ENCODE measurements at places on chromosomes 2 and 18. TPM values are rescaled to one million over a fixed set of nuclear protein-coding genes. Genes with fewer than 3 reads are reported as not detected.

DNA sequence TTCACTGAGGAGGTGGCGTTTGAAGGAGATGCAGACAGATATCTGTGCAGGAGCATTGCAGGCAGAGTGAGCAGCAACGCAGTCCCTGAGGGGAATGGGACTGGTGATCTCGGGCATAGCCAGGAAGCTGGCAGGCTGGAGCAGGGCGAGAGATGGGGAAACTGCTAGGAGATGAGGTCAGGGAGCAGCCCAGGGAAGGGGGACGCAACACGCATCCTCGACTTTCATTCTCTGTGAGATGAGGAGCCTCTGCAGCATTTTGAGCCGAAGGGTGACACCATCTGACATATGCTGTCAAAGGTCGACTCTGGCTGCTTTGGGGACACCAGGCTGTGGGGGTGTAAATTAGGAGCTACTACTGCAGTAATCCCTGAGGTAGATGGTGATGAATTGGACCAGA lies 4.3 kb upstream of the CHRNA1 start:
- DNase-seq = no peak
- no peak overlapping the region for H3K27ac ChIP-seq

DNA sequence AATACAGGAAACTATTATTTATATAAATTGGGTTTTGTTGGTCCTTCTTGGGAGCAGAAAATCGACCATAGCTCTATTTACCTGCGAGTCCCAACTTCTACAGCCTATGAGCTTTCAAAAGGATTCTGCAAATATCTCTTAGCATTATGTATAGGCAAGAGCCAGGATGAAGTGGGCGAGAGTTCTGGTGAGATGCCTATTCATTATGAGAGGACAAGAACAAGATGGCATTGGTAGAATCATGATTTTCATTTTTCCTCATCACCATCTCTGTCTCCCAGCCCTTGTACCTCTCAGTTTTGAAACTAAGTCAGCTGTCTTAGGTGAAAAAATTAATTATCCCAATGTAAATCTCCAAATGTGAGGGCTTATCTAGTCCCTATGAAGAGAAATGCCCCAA lies 25.0 kb downstream of the WIPF1 start:
- no peak overlapping the region for H3K4me3 ChIP-seq
- H3K27me3 ChIP-seq = no peaks in the 10 kb centered on the region
- peaks cover 56% of the 10 kb centered on the region for H3K4me1 ChIP-seq

GRCh38 chr2:147420947-147421675 lies 423.7 kb upstream of the ACVR2A start:
- no peak overlapping the region for H3K27ac ChIP-seq
- no peaks in the 10 kb centered on the region for H3K36me3 ChIP-seq
- H3K4me1 ChIP-seq = no peaks in the 10 kb centered on the region
- DNase-seq = no peak
- peaks cover 14% of the 10 kb centered on the region for H3K27me3 ChIP-seq

- no peak for DNase-seq
- no peak overlapping the region for H3K4me3 ChIP-seq
- no peak overlapping the region for H3K27ac ChIP-seq
- H3K36me3 ChIP-seq = no peaks in the 10 kb centered on the region
- no peaks in the 10 kb centered on the region for H3K27me3 ChIP-seq
- H3K4me1 ChIP-seq = no peaks in the 10 kb centered on the region
Measured at GRCh38 chr2:71780162-71780561, 326.8 kb downstream of the DYSF start.

DNA sequence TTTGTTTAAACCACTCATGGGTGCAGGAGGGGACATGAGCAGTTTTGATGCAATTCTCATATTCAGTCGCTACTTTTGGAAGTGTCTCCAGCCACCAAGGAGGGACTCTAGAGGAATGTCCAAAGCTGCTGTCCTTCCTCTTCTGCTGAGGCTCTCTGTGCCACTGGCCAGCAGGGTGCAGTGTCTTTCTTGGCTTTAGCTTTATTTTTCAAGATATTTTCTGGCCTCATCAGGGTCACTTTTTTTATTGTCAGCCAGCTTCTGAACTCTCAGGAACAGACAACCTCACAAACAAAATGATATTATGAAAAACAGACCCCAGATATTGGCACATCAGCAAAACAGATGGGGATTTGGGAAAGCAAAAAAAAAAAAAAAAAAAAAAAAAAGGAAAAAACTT lies 289.3 kb upstream of the ZSWIM2 start:
- no peak overlapping the region for H3K4me3 ChIP-seq
- H3K36me3 ChIP-seq = no peaks in the 10 kb centered on the region
- H3K27me3 ChIP-seq = no peaks in the 10 kb centered on the region
- no peaks in the 10 kb centered on the region for H3K4me1 ChIP-seq
- H3K27ac ChIP-seq = no peak overlapping the region

DNA sequence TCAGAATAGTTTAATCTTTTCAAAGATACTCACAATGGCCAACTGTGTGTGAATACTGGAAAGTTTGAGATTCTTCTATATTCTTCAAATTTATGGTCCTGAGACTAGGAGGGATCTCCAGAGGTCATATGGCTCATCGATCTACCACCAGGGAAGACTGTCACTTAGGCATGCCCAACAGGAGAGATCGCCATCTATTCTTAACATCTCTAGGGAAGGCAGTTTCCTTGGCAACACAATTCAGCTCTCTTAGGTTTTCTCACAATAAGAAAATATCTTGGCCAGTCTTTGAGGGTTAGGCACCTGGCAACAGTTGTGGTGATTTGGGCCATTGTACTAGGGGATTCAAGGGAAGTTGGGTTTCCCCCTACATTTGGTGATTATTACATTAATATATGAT lies 107.2 kb downstream of the GALNT3 start:
- no peak overlapping the region for H3K27ac ChIP-seq
- H3K36me3 ChIP-seq = no peaks in the 10 kb centered on the region
- DNase-seq = no peak
- H3K4me1 ChIP-seq = no peaks in the 10 kb centered on the region

Gene XDH
- not detected for total RNA-seq

GRCh38 chr2:98471402-98472131 lies 26.9 kb downstream of the INPP4A start:
- H3K4me3 ChIP-seq = peak overlapping the region; percentile 58
- H3K27ac ChIP-seq = peak overlapping the region; percentile 85
- H3K27me3 ChIP-seq = no peaks in the 10 kb centered on the region
- DNase-seq = no peak
- peaks cover 94% of the 10 kb centered on the region for H3K4me1 ChIP-seq
- peaks cover 64% of the 10 kb centered on the region for H3K36me3 ChIP-seq

DNA sequence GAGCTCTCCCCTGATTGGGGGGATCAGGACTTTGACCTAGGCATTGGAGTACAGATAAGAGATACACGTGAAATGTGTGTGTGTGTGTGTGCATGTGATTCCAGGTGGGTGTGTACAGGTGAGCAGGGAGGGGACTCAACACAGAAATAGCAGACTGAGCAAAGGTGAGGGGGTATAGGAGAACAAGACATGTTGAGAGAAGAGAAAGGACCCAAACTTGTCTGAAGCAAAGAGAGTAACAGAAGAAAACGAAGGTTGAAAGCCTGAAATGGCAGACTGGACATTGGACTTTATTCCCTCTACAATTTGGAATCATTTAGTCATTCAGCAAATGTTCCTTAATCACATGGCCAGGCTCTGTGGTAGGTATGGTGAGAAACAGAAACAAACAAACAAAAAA lies 23.3 kb downstream of the MRO start:
- H3K27me3 ChIP-seq = peaks cover 22% of the 10 kb centered on the region
- H3K4me1 ChIP-seq = no peaks in the 10 kb centered on the region
- no peak overlapping the region for H3K4me3 ChIP-seq
- DNase-seq = no peak

- no peak overlapping the region for H3K27ac ChIP-seq
- no peak for DNase-seq
- H3K27me3 ChIP-seq = no peaks in the 10 kb centered on the region
Measured at GRCh38 chr2:43104763-43105162, 121.6 kb downstream of the ZFP36L2 start.

DNA sequence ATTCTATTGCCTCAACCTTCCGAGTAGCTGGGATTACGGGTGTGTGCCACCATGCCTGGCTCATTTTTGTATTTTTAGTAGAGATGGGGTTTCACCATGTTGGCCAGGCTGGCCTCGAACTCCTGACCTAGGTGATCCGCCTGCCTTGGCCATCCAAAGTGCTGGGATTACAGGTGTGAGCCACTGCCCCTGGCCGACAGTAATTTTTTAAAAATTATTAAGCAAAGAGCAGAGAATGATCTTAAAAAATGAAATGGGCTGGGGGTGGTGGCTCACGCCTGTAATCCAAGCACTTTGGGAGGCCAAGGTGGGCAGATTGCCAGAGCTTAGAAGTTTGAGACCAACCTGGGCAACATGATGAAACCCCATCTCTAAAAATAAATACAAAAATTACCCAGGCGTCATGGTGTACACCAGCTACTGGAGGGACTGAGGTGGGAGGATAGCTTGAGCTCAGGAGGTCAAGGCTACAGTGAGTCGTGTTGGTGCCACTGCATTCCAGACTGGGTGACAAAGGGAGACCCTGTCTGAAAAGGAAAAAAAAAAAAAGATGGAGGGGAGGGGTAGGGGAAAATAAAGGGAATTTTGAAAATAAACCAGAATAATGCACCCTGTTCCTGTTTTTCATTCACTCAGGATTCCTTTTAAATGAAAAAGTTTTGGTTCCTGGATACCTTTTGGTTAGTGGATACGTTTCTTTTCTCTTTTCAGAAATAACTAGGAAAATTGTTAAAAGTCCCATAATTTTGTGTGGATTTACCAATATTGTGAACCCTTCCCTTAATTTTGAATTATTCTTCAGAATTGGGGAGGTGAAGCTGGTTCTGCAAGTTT lies 33.9 kb downstream of the MAP4K4 start:
- H3K27ac ChIP-seq = no peak overlapping the region
- H3K36me3 ChIP-seq = peaks cover 7% of the 10 kb centered on the region
- H3K4me1 ChIP-seq = peaks cover 68% of the 10 kb centered on the region
- no peak overlapping the region for H3K4me3 ChIP-seq
- H3K27me3 ChIP-seq = no peaks in the 10 kb centered on the region
- DNase-seq = no peak

- peaks cover 16% of the 10 kb centered on the region for H3K27me3 ChIP-seq
- H3K4me1 ChIP-seq = no peaks in the 10 kb centered on the region
- no peak overlapping the region for H3K27ac ChIP-seq
- no peaks in the 10 kb centered on the region for H3K36me3 ChIP-seq
- no peak for DNase-seq
Measured at GRCh38 chr2:147649998-147650397, 194.8 kb upstream of the ACVR2A start.

Gene LRRTM4
- total RNA-seq = not detected

DNA sequence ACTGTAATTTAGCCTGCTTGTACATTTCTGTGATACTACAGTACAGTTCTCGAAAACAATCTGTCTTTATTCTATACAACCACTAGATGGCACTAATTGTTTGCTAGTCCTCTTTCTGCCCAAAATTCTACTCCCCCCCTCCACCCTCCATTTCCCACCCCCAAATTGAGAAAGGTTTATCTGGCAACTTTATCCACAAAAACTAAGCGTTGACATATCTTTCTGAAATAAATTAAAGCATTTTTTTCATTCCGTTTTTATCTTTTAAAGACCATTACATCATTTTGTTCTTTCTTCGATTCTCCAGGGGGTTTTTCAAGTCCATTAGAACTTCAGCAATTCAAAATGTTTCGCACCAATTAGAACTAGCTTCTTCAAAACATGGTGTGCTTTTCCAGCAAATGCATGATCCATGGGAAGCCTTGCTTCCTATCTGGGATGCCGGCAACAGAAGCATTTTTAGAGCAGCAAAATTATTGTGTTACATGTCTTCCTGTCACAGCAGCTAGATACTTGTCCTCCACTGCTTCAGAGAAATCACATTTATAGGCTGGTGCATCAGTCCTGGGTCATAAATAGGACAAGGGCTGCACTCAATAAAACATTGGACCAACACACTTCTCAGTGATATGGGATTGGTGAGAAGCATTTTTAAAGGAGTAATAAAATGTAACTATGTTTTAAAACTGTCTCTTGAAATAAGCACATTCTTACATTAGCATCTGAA lies 241.3 kb downstream of the PAX3 start:
- H3K4me3 ChIP-seq = no peak overlapping the region
- H3K27me3 ChIP-seq = peaks cover 11% of the 10 kb centered on the region
- no peak for DNase-seq
- H3K36me3 ChIP-seq = no peaks in the 10 kb centered on the region

DNA sequence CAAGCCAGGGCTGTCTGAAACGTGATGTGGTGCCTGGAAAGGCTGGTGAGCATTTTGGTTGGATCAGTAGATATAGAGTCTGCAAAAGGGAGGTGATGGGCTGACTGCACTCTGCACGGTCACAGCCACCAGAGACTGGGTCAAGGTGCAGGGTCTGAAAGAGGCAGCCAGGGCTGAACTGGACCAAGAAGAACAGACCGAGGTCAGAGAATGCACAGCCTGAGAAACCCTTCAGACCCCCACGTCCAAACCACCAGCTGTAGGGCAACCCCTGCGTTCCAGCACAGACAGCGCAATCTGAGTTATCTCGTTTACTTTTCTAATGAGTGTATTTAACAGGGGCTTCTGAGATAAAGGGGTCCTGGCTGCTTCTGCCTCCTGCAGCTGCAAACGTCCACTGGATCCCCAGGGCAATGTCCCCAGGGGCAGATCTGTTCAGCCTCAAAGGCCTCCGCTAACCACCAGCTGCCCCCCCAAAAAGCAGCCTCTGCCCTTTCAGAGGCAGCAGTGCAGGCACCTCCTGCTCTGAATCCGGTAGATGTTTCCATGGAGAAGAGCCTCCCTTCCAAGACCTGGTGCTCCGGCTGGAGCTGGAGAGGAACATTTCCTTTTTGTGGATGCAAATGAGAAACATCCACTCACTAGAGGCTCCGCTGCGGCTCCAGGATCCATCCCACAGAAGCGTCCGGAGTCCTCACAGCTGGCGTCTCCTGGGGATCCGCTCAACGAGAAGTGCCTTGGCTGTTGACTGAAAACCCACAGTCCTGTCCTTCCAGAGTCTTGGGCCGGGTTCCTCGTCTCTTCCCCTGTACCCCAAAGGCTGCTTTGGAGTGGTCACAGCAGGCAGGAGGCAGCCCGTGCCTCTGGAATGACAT lies 970 bp upstream of the KCNG2 start:
- no peak overlapping the region for H3K4me3 ChIP-seq
- H3K27ac ChIP-seq = no peak overlapping the region
- peaks cover 48% of the 10 kb centered on the region for H3K27me3 ChIP-seq
- H3K36me3 ChIP-seq = peaks cover 2% of the 10 kb centered on the region
- DNase-seq = no peak

GRCh38 chr2:69997015-69997830 lies 35.8 kb upstream of the ASPRV1 start:
- H3K4me3 ChIP-seq = no peak overlapping the region
- H3K27me3 ChIP-seq = no peaks in the 10 kb centered on the region

GRCh38 chr2:123895651-123896050 lies 129.4 kb upstream of the CNTNAP5 start:
- no peaks in the 10 kb centered on the region for H3K27me3 ChIP-seq
- H3K36me3 ChIP-seq = no peaks in the 10 kb centered on the region
- no peak overlapping the region for H3K4me3 ChIP-seq
- H3K27ac ChIP-seq = no peak overlapping the region
- no peaks in the 10 kb centered on the region for H3K4me1 ChIP-seq

DNA sequence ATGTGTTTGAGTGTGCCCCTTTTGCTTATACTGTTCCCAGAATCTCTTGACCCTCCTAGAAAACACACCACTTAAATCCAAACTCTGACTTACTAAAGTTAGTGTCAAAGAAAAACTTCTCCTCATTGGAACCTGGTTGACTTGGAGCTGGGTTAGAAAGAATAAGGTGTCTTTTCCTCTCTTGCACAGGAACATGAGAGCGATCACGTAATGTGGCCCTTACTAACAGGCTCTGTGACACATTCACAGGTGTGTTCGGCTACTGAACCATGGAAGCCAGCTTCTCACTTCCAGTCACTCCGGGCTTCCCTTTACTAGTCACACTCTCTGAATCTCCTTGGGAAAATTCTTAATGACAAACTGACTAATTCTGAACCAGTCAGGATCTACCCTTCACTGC lies 5.4 kb upstream of the POU3F3 start:
- H3K36me3 ChIP-seq = peaks cover 11% of the 10 kb centered on the region
- H3K27me3 ChIP-seq = peaks cover 85% of the 10 kb centered on the region
- H3K4me1 ChIP-seq = peaks cover 15% of the 10 kb centered on the region
- no peak overlapping the region for H3K4me3 ChIP-seq
- no peak overlapping the region for H3K27ac ChIP-seq

All from activated CD8-positive, alpha-beta T cell treated with anti-CD3 and anti-CD28 coated beads, Interleukin-2, amount 10 ng/mL, durations not matched to agents 7 days and 5 days (primary cell).